ENCODE measurements at places on chromosomes 11 and 22.
A peak's percentile ranks its signal among the peaks of the same experiment; 100 is the strongest.

DNA sequence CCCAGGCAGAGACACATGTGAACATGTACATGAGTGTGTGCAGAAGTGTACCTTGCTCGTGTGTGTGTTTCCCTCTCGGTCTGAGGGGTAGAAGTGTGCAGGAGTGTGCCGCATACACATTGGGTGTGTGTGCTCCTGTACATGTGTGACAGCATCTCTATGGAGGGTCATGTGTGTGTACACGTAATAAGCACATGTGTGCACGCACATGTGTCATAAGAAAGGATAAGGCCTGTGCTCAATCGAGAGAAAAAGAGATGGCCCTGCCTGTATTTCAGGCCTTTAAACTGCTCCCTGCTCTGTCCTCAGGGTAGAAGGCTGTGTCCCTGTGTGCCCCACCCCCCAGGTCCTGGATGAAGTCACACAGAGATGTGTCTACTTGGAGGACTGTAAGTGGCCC lies 61.8 kb downstream of the OTOG start:
- DNase-seq = no peak

GRCh38 chr22:20663137-20663828 lies 110.6 kb upstream of the SERPIND1 start:
- no peak for DNase-seq

- no peak for DNase-seq
These were observed 49.8 kb upstream of the BLID start for GRCh38 chr11:122165607-122166371.

DNA sequence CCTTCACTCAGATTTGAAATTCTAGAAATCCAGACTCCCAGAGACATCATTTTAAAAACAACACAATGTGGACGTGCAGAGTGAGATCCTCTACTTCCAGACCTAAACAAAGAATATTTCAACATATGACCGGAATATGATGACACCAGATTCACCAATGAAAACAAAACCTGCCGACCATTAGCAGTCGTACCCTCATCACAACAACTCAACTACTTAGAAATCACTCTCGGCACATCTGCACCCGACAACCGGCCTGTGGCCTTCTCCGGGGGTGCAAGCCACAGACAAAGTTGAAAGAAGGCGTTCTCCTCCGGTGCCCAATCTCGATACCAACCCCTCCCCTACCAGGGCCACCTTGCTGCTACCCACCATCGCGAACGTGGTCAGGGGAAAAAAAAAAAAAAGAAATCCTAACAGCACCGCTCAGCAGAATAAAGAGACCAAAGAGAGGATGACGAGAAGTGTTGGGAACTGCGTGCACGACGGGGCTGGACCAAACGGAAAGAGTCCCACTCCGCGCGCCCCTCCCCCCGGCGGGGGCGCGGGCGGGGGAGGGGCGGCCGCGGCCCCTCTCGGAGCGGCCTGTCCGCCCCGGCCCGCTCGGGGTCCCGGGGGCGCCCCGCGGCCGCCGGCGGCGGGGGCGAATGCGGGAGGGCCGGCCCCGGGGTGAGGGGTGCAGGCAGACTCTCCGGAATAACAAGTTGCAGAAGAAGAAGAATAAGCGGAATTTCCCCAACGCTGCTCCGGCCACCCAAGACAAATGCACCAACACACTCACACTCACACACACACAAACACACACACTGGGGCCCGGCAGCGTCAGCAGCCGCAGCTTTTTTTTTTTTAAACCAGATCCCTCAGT lies 1.7 kb downstream of the PHF21A start:
- DNase-seq = peak; percentile 59

GRCh38 chr11:122478986-122479385 lies 176.5 kb upstream of the UBASH3B start:
- no peak for DNase-seq

- DNase-seq = no peak
These were observed 7.6 kb upstream of the JHY start for GRCh38 chr11:122874991-122875390.

DNA sequence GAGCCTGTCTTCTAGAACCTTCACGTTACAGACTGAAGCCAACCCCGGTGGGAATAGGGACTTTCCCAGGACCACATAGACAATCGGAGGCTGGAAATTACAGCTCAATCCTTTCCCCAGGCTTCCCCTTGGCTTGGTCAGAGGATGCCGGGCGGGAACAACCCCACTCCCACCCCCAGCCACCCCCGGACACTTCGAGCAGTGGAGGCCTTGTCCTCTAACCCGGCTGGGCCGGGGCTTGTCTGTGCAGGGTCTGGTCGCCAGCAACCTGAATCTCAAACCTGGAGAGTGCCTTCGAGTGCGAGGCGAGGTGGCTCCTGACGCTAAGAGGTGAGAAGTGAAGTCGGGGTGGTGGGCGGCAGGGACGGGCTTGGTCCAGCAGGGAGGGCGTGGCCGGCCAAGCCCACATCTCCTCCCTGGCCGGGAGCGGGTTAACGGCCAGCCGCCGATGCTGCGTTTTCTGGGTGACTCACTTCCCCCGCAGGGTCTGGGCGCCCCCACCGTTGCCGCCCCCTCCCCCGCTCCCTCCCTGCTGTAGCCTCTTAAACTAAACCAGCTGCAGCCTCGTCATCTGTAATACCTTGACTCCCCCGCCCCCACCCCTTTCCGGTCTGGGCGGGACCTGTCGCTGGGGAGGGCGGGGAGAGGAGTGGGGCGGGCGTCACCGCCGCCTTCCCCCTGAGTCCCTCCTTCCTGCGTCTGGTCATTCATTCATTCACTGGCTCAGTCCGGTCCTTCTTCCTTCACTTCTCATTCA lies 1.5 kb downstream of the LGALS1 start:
- DNase-seq = peak; percentile 94

GRCh38 chr11:71977743-71978418 lies 20.8 kb upstream of the IL18BP start:
- peak; percentile 62 for DNase-seq

DNA sequence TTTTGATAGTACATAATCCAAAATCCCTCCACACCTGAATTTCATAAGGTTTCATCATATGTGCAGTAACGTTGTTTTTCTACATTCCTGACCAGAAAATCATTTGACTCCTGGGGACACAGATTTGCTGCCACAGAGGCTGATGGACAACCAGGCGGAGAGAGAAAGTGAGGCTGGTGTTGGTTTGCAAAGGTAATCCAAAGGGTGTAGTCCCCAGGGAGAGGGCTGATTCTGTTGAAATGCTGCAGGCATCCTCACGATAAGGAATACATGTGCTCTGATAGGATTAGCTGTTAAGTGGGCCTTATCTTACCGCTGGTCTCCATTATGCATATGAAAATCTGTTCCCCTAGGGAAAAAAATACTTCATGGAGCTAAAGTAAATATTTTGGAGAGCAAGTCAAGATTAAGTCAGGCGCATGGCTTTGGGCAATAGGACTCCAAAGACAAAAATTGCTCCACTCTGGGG lies 8.1 kb downstream of the APOL6 start:
- DNase-seq = no peak

DNA sequence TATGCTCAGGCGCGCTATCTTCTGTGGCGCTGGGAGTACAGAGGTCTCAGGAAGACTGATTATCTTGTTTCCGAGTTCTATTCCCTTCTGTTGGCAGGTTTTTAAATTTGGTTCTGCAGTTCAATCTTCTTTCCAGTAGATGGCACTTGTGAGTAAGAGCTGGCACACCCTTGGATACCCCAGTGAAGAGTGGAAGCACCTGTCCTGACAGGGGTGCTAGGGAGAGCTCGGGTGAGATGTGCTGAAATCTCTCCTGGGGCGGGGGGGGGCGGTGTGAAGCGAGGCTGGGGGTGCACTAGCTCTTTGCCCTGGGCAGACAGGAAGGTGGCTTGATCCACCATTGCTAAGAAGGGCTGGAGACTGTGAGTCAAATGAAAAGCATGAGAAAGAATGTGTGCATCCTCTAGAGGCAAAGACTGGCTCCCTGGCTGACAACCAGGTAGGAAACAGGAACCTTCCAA lies 679.9 kb upstream of the CCDC179 start:
- no peak for DNase-seq

GRCh38 chr11:15837901-15838489 lies 518.4 kb downstream of the SOX6 start:
- no peak for DNase-seq

DNA sequence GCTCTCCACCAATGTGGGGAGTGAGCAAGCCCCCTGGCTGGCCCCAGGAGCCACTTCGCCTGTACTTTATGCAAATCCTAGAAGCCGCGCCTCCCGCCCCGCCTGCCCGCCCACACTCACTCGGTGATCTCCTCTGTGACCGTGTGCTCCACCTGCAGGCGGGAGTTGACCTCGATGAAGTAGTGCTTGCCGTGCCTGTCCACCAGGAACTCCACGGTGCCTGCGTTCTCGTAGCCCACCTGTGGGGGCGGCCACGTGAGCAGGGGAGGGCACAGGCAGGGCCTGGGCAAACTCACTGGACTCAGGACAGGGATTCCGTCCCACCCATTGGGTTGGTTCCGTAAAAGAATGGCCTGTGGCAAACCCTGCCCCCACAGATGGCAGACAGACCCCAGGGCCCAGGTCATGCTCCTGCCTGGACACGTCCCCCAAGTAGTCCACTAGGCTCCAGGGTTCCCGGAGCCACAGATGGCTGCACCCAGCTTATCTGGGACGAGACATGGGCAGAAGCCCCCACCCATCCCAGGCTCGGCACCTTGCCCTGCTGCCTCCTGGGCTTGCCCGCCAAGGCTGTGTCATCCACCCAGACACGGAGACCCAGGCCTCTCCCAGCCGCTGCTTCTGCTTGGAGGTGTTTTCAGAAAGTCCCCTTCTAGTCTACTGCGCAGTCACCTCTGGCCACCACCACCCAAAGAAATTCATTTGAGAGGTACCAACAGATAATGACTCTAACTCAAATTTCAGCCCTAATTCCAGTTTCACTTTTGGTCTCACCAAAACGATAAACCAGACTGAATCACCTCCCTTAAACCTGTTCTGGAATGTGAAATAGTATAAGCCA lies 12.1 kb downstream of the LRFN4 start:
- DNase-seq = peak; percentile 91

DNA sequence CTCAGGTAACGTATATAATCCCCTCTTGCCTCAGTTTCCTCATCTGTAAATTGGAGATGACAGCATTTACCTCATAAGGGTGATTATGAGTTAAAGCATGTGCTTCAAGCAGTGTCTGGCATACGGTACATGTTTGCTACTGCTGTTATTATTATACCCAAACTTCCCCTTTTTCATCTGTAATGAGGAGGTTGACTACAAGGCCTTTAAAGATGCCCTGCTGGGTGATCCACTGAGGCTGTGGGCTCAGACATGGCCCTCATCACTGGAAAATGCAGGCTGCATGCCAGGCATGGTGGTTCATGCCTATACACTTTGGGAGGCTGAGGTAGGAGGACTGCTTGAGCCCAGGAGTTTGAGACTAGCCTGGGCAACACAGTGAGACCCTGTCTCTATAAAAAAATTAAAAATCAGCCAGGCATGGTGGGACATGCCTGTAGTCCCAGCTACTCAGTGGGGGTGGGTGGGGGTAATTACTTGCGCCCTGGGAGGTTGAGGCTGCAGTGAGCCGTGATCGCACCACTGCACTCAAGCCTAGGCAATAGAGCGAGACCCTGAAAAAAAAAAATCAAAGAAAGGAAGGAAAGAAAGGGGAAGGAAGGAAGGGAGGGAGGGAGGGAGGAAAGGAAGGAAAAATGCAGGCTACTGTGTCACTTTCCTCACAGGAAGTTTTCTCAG lies 4.3 kb downstream of the PIK3IP1 start:
- no peak for DNase-seq

DNA sequence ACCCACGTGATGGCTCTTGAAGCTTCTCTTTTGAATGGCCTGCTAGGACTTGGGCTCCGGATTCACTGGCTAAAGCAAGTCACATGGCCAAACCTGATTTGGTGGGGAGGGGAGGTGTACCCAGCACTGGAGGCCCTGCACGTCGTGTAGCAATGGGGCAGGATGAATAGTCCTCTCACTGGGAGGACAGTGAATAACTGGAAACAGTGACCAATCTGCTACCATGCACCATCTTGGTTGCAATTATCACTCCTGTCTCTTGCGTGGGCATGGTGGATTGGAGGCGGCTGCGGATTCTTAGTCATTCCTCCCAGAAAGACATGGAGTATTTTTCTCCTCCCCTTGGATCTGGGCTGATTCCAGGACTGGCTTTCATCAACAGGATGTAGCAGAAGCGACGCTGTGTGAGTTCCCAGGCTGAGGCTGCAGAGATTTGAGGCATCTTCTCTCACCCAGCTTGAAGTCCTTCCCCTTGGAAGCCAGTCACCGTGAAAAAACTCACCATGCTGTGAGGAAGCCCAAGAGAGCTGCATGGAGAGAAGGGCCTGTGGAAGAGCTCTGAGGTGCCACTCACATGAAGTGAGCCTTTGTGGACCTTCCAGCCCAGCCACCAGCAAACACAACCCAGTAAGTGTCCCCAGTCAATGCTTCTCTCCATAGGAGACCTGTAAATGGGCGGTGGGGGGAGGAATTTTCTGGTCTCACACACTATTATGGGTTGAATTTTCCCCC lies 70.4 kb downstream of the IGLL1 start:
- no peak for DNase-seq

- no peak for DNase-seq
These were observed 511.1 kb downstream of the TMEM135 start for GRCh38 chr11:87548797-87549196.

DNA sequence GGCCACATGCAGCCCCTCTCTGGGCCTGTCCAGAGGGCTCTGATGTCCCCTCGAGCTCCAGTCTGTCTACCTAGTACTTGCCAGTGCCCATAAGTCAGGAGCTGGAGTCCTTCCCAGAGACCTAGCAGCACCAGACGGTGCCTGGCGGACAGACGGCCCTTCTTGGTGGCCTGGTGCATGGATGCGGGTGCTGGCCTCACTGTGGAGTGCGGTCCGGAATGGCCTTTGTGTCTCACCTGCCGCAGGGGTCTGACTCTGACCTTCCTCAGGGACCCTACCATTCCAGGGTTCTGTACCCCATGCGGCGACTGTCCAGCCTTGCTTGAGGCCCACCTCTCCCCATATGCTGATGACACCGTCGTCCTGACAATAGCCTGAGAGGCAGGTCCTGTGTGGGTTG lies 29.4 kb upstream of the SMIM38 start:
- DNase-seq = no peak

- no peak for DNase-seq
These were observed 11.7 kb downstream of the OSBPL5 start for GRCh38 chr11:3153291-3153861.

- peak; percentile 7 for DNase-seq
These were observed 912 bp downstream of the KREMEN1 start for GRCh38 chr22:29073618-29074275.

DNA sequence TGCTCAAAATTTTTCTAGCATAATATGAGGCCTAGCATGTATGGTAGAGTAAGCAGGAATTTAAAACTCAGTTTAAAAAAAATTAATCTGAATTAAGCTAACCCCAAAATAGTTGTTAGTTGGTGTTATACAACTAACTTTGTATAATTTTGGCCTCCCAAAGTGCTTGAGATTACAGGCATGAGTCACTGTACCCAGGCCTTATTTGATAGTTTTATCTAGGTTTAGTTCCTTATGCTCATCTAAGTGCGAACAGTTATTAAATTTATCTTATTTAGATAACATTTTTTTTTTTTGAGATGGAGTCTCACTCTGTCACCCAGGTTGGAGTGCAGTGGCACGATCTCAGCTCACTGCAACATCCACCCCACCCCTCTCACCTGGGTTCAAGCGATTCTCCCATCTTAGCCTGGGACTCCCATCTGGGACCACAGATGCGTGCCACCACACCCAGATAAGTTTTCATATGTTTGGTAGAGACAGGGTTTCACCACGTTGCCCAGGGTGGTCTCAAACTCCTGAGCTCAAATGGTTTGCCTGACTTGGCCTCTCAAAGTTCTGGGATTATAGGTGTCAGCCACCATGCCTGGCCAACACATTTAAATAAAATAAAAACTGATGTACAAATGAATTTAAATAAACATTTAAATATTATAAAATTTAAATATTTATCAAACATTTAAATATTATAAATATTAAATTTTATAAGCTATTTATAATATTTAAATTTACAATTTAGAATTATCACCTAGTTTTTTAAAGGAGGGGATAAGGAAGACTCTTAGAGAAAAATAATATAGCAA lies 7.5 kb downstream of the IL18 start:
- no peak for DNase-seq
